DMS79 (cell line): ENCODE measurements at places on chromosomes 1 and 21.

DNA sequence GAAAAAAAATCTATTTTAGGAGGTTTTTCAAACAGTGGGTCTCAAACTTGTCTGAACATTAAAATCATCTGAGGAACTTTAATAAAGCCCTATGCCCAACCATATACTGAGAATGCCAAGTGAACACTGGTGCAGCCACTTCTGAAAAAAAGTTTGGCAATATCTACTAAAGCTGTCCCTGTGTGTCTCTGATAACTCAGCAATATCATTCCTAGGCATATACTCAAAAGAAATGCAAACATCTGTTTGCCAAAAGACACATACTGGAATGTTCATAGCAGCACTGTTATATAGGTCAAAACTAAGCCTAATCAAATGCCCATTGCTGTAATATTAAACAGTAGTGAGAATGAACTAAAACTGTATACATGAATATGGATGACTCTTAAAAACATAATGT lies 74.2 kb upstream of the RGS4 start:
- DNase-seq, result no peak

GRCh38 chr1:26359981-26360806 lies 6.3 kb upstream of the CRYBG2 start:
- DNase-seq, result no peak

DNA sequence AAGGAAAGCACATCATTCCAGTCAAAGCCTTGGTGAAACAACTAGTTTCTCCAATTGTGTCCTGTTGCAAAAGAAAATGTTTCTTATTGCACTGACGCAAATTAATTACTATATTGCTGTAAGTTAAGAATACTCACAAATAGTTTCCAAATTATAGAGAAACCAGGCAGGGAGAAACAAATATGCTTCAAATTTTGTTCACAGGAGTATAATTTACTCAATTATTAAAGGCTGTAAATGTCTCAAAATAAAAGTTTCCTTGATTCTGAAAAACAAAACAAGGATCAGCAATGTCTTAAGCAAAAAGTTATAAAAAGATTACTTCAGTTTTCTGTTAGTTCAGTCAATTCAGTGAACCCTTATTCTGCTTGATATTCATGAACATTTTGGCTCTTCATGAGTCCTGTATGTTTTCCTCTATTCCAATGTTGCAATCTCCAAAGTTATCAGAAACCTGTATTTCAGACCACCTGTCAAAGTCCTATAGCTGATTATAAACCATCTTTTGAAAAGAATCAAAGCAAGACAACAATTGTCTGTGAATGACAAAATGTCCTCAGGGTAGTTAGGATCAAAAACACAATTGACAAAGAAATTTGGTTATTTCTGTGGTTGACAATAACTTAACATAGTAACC lies 11.7 kb upstream of the SYPL2 start:
- DNase-seq, result no peak

DNA sequence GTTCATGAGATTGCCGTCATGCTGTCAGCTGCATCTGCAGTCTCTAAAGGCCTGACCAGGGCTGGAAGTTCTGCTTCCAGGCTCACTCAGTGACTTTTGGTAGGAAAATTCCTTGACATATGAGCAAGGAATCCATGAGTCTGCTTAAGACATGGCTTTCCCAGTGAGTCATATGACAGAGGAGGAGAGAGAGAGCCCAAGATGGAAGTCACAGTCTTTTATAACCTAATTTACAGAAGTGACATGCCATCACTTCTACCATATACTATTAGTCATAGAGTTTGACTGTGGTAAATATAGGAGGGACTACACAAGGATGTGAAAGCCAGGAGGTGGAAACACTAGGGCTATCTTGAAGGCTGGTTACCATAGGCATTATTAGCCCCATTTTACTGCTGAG lies 115.2 kb downstream of the ROR1 start:
- no peak for DNase-seq

GRCh38 chr1:46437723-46438122 lies 43.6 kb downstream of the FAAH start:
- DNase-seq, result no peak

DNA sequence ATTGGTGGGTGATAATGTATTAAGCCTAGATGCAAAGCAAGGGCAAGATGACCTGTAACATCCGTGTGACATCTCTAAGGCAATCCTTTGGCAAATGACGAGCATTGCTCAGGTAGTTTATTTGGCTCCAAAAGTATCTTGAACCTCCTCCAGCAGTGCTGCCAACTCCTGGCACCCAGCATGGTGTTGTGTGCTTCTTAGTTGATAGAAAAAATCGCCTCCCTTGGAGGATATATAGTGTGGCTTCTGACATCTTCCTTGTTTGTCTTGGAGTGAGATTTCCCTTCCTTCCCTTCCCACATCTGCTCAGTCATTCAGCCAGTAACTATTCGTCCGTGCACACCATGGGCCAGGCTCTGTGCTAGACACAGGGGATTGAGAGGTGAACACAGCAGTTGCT lies 121.8 kb downstream of the TOMM20 start:
- DNase-seq, result no peak

DNA sequence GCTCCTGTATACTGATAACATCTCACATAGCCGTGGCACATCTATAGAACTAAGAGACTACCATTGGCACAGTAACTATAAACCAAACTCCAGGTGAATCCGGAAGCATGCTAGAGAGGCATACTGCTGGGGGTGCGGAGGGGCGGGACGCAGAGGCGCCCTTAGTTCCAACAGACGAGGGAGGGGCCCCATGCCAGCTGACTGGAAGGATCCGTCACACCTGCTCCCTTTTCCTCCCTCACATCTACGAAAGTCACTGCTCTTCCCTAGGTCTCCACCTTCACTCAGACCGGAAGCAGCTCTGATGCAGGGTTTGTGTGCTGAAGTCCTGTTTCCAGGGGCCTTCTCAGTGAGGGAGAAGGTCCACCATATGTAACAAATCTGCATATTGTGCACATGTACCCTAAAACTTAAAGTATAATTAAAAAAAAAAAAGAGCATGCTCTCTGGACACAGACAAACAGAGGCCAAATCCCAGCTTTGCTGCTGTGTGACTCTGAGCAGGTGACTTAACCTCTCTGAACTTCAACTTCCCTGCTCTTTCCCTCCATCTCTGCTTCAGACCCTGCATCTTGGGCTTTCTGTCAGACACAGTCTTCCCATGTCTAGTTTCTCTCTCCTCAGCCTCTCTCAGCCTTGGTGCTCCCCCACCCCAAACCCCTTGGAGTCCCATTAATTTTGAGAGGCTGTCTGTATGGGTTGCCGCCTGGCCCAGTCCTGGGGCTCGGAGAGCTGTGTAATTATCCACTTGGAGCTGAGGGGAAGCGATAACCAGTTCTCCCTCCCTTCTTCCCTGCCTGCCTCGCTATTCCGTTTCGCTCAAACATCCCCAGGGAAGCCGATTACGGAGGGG lies 7.8 kb upstream of the GJB5 start:
- no peak for DNase-seq

DNA sequence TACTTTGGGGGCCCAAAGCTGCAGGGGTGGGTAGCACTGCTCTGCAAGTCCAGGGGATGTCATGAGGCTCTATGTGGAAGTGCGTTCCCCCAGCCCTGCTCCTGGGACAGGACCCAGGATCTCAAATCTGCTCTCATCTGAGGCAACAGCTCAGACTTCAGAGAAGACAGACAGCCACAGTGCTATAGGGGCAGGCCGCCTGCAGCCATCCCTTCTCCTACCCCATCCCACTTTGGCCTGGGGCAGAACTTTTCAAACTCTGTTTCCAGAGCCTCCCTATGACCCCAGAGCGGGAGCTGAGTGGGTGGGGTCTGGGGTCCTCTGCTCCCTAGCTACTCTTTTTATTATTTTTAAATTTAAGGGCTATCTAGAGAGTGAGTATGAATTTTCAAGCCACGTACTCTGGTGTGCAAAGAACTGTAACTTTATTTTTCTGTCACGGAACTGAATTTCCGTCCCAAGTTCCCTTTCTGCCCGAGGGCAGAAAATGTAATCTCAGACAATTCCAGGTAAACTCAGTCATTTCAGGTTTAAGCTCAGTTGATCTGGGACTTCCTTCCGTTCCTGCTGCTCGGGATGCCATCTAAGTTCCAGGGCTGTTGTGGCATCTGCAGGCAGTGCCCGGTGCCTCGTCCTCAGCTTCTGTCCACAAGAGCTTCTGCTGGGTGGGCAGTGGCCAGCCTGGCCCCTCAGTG lies 98.3 kb downstream of the ACTL8 start:
- DNase-seq, result no peak

- DNase-seq, result no peak
Measured at GRCh38 chr1:154752273-154753030, 117.6 kb downstream of the KCNN3 start.

DNA sequence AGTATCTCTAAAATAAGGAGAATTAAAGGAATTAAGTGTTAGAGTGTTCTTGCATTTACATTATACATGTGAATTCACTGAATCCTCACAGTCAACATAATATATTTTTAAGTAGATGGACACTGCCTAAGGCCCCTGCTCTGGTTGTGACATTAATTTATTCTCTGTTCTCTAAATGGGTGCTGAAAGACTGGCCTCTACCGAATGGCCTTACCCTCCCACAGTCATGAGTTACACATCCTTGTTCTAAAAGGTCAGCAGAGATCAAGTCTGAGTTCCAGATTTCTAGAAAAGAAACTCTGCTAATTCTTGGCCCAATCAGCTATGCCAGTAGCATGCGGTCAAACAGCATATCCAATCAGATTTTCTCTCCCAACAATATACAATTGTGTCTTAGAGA lies 193.2 kb downstream of the TM2D1 start:
- DNase-seq, result no peak

DNA sequence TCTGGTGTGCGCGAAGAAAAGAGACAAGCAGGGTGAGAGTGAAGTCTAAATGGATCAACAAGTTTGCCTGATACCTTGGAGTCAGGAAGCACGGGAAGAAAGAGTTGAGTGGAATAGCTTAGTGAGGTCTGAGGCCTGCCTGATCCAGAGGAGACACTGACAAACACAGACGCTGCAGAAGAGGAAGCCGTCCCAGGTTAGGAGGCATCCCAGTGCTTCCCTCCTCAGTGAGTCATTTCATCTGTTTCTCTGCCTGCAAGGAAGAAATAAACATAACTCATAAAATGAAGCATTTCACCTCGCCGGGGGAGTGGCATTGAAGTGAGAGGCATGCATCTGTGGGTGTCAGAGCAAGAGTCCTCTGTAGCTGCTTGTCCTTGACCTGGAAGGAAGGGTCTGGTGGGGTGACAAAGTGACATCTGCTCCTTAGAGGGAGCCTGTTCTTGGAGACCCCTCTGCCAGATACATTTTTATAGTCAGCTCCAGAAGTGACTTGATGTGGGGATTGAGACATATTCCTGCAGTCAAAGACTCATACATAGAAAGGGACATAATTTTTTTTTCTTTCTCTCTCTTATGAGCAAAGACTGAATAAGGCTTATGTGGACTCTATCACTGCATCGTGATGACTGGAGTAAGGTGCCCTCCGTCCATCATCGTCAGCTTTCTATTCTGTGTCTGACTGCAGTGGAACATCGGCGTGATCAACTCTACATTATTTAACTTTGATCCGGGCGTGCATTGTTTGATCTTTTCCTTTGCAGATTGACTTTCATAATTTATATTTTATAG lies 256.7 kb downstream of the KIF26B start:
- no peak for DNase-seq

GRCh38 chr1:25563330-25564215 lies 20.2 kb downstream of the LDLRAP1 start:
- no peak for DNase-seq

DNA sequence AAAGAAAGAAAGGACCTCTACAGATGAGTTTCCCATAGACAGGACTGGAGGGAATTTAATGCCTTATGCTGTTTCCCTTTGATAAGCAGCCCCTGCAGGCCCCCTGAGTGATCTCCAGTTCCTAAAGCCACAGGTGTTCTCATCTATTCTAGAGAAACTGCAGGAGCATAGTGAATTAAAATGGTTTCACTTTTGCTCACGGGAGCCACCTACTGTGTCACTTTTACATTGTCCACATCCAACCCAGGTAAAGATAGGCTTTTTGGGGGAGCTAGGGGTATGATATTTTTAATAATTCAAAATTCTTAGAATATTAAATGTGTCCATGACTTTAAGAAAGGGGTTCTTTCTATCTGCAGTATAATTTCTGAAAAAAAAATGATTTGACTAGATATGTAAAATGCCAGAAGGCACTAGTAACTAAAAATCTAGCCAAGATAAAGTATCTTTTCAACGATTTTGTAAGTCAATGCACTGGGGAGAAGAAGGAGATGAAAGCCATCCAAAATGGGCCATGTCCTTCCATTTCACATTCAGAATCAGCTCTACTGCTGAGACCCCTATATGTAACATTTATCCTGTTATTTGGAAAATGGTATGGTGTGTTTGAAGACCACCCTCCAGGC lies 267.3 kb upstream of the DUSP10 start:
- DNase-seq, result no peak

- no peak for DNase-seq
Measured at GRCh38 chr1:33319186-33319948, 1.5 kb downstream of the A3GALT2 start.

DNA sequence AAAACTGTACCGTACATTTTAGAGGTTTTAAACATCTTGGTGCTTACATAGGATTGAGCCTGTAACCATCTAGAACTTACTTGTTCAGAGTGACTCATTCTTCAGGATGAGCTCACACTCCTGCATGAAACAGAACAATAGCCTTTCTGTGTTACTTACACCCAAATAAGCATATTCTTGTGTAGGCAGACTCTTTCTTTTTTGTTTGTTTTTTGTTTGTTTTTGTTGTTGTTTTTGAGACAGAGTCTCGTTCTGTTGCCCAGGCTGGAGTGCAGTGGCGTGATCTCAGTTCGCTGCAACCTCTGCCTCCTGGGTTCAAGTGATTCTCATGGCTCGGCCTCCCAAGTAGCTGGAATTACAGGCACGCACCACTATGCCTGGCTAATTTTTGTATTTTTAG lies 3.8 kb upstream of the CA6 start:
- no peak for DNase-seq

- DNase-seq, result no peak
Measured at GRCh38 chr1:232439011-232439410, 190.9 kb downstream of the SIPA1L2 start.

GRCh38 chr1:155197901-155198546 lies 9.7 kb downstream of the THBS3 start:
- no peak for DNase-seq

DNA sequence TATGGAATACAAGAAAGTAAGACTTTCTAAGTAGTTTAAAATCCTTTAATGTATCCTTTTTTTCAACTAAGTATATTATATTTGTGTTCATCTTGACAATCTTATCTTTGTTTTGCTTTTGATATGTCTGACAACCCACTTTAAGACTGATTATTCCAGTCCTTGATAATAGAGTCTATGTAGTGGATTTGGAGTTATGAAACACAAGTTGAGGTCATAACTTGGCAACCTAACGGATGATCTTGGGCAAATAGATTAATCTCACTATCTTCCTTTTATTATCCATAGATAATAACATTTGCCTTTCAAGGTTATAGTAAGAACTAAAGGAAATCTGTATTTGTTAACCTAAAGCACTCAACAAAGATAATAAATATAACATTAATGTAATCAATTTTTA lies 4.8 kb upstream of the GBP2 start:
- DNase-seq, result no peak

GRCh38 chr1:209229494-209230061 lies 353.9 kb upstream of the CAMK1G start:
- no peak for DNase-seq
